ENCODE measurements at places on chromosomes 11 and 22.

- DNase-seq = no peak
Observed at GRCh38 chr11:73570415-73571114, 27.3 kb downstream of the FAM168A start.

DNA sequence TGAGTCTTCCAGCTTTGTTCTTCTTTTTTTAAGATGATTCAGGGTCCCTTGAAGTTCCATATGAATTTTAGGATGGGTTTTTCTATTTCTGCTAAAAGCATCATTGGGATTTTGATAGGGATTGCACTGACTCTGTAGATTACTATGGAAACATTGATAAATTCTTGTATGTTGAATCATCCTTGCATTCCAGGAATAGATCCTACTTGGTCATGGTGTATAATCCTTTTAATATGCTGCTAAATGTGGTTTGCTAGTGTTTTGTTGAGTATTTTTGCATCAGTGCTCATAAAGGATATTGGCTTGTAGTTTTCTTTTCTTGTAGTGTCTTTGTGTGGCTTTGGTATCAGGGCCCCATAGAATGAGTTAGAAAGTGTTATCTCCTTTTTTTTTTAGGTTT, 34.9 kb upstream of the PHOX2A start:
- no peak for DNase-seq

- DNase-seq = no peak
Observed at GRCh38 chr11:92675810-92676209, 293.6 kb upstream of the MTNR1B start.

DNA sequence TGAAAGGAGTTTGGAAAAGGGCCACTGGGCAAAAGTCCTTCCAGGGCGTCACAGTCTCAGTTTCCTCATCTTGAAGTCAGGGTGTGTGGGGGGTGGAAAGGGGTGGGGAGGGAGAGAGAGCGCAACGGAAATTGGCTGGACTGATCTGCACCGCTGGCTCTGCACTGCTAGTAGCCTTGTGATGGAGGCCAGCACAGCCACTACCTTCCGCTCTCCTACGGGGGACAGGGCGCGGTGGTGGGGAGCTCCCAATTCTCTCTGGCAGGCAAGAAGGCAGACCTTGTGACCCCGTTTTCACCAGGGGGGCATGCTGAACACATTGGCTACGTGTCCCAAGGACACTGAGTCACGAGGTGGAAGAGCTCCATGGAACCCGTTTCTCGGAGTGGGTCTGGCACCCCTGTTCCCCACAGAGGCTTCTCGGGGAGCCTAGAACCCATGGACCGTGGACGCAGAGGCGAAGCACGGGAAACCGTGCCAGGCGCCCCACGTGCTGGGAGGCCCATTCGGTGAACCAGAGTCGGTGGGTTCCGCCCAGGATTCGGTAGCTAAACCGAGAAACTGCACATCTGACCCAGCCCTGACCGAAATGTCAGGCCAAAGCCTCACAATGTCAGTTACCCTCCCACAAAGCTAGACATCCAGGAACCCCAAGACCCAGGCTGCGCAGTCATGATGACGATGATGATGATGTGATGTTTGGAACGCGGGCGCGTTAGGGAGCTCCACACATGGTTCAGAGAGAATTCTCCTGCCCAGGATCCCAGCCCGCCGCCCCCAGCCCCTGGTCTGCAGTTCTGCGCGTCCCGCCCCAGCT, 28.3 kb upstream of the WNT11 start:
- no peak for DNase-seq

DNA sequence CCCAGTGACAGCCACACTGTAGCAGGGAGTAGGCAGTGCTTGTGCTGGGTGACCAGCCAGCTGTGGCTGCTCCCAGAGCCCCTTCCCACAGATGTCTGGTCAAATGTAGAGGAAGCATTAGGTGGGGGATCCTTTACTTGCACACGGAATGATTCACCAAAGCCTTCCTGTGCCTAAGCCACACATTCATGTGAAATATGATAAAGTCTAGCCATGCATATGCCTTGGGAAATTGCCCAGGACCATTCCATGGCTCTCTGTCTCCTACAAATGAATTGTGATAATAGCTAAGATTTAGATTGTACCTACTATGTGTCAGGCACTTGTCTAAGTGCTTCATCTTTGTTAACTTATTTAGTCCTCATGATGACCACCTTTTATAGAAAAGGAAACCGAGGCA, 217.5 kb upstream of the E2F8 start:
- DNase-seq = no peak

DNA sequence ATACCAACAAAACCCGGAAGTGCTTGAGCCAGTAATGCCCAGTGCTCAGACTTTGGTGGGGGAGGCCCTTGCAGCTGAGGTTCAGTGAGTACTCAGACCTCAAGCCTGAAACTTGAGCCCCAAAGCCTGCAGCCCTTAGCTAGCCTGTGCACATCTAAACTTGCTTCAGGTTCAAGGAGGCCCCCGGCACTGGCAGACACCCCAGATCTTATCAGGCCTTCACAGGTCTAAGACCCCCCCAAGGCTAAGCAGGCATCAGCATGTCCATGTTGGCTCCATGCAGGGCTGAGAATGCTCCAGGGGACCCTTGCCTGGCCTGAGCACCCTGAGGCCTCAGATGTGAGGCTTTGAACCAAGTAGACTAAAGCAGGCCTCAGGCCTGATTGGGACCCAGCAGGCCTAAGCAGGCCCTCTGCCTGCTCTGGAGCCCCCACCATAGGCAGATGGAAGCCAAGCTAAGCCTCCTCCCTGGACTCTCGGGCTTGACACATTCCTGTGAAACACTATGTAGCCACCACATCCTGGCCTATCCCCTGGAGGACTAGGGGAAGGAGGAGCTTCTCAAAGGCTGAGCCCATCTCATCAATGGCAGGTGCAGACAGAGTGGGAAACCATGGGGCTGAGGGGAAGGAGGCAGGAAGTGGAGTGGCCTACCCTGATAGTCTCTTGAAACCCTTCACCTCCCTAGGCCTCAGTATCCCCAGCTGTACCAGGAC, 1.2 kb upstream of the CASTOR1 start:
- no peak for DNase-seq

DNA sequence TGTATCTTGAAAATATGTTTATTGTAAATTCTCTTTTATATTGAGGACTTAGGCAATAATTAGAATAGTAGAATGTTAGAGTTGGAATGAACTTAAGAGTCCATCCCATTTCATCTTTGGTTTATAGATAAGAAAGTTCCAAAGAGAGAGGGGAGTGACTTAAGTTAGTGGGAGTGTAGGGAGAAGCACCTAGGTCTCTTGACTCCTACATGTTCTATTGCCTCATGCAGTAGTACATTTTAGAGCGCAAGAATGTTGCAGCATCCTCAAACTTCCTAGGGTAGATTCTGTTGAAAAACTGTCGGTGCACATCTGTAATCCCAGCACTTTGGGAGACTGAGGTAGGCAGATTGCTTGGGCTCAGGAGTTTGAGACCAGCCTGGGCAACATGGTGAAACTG, 8.7 kb downstream of the RRM1 start:
- no peak for DNase-seq

DNA sequence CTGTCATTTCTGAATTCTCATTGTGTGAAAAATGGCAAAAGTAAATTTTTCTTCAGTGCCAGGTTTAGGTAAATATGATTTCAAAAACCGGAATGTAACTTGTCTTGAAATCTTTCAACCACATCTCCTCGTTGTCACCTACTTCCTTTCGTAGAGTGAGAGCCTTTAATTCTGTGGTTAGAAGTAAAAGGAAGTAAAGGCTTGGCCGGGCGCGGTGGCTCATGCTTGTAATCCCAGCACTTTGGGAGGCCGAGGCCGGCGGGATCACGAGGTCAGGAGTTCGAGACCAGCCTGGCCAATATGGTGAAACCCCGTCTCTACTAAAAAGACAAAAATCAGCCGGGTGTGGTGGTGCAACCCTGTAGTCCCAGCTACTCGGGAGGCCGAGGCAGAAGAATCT, 29.8 kb downstream of the SGSM3 start:
- peak; percentile 64 for DNase-seq

GRCh38 chr11:110512026-110512425, 82.3 kb downstream of the FDX1 start:
- DNase-seq = no peak

DNA sequence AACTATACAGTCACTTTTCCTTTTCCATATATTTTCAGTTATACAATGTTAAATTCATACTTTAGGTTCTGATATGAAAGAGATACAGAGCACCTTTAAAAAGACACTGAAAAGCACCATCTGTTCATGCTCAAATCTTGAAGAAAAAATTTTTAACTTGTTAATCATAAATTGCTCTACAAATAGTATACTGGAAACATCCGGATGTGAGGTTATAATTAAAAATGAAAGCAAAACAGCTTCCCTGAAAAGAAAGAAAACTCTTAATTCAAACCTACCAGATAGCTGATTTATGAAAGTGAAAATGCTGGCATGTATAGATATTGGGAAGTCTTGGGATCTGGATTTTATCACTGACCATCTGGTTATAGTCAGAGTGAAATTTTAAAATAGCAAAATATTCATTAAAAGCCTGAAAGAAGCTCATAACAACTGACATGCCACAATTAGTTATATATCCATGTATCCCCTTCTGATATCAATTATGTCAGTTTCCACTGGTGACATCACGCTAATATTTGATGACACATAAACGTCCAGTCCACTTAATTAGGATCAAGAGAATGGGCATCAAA, 740.0 kb downstream of the DLG2 start:
- DNase-seq = no peak

- no peak for DNase-seq
Observed at GRCh38 chr11:75276686-75277085, 36.1 kb downstream of the TPBGL start.

Data from T47D (cell line).